ENCODE measurements at places on chromosomes 5 and 9. TPM values are rescaled to one million over a fixed set of nuclear protein-coding genes. Genes with fewer than 3 reads are reported as not detected.

SCGB3A2 gene
- not detected for total RNA-seq

- no peaks in the 10 kb centered on the region for H3K4me1 ChIP-seq
- H3K36me3 ChIP-seq, result peaks cover 12% of the 10 kb centered on the region
- H3K4me3 ChIP-seq, result no peak overlapping the region
- no peak for DNase-seq
- H3K27me3 ChIP-seq, result no peaks in the 10 kb centered on the region
- no peak overlapping the region for H3K27ac ChIP-seq
Observed at GRCh38 chr5:644509-644908, 32.4 kb downstream of the CEP72 start.

DNA sequence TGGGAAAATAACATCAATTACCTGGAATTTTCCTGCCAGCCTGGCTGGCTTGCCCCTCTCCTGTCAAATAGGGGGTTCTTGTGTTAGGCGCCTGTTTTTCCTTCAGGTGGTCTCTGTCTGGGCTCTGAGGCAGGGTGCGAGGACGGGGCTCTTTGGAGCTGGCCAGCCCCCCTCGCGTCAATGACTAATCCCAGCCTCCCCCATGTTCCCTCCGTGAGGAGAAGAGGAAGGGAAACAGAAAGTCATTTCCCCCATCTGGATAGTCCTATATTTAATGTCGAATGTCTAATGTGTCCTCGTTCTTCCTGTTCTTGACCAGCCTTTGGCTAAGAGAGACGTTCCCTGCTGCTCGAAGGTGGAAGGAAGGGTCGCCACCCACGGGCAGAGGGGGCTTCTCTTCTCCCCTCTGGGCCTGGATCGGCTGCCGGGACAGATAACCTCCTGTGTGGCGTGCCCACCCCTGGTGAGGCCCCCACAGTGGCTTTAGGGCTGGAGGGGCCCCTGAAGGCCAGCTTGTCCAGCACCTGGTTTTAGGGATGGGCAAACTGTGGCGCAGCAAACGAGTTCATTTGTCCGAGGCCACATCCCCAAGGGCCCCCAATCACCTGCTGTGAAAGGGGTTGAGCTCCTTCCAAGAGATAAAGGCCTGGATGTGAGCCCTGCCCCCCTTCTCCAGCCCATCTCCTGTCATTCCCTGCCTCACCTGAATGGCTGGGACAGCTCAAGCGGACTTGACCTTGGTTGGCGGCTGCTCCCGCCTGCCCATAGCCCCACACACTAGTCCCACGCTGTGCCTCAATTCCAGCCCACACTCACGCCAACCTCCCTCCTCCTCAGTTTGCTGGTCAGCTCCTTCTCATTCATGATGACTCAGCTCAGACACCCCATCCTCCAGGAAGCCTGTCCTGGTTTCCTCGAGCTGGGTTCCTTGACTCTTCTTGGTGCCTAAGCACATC, 35.9 kb upstream of the UNC5A start:
- no peak overlapping the region for H3K27ac ChIP-seq
- no peak for DNase-seq
- peaks cover 6% of the 10 kb centered on the region for H3K27me3 ChIP-seq
- H3K36me3 ChIP-seq, result no peaks in the 10 kb centered on the region
- H3K4me3 ChIP-seq, result no peak overlapping the region

DNA sequence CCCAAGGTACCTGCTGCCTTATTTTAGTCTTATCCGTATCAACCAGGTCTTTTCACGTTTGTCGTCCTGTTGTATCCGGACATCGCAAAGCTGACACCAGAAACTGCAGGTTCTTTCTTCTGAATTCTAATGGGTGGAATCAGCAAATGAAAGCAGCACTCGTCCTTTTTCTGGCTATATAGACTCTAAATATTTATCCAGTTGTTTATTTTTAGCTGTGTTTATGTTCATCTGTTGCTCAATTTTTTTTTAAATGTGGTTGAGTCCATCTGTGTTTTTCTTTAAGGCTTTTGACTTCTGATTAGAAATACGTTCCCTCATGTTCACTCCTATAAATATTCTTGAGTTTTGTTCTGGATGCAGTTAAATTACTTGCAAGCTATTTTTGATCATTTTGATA, 831.7 kb downstream of the MTRR start:
- H3K36me3 ChIP-seq, result no peaks in the 10 kb centered on the region
- H3K27me3 ChIP-seq, result no peaks in the 10 kb centered on the region
- DNase-seq, result no peak

DNA sequence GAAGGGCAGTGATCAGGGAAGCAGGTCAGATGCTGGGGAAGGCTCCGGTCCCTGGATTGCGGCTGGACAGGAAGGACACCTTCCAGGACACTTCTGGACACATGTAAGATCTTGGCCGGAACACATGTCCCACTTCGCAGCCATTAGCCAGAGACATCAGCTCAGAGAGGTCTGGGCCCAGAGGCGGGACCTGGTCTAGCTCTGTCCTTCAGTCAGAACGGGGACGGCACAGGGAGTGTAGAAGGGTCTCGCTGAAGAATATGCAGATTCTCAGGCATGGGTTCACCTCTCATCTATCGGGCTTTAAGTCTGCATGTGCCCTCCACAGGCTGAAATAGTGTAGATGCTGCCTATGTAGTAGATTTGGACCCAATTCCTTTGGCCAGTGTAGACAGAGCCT, 73.3 kb downstream of the NTNG2 start:
- no peaks in the 10 kb centered on the region for H3K4me1 ChIP-seq
- H3K27me3 ChIP-seq, result peaks cover 43% of the 10 kb centered on the region
- DNase-seq, result no peak
- H3K4me3 ChIP-seq, result no peak overlapping the region
- H3K27ac ChIP-seq, result no peak overlapping the region
- no peaks in the 10 kb centered on the region for H3K36me3 ChIP-seq
